ENCODE measurements at places on chromosomes 7 and 10.

DNA sequence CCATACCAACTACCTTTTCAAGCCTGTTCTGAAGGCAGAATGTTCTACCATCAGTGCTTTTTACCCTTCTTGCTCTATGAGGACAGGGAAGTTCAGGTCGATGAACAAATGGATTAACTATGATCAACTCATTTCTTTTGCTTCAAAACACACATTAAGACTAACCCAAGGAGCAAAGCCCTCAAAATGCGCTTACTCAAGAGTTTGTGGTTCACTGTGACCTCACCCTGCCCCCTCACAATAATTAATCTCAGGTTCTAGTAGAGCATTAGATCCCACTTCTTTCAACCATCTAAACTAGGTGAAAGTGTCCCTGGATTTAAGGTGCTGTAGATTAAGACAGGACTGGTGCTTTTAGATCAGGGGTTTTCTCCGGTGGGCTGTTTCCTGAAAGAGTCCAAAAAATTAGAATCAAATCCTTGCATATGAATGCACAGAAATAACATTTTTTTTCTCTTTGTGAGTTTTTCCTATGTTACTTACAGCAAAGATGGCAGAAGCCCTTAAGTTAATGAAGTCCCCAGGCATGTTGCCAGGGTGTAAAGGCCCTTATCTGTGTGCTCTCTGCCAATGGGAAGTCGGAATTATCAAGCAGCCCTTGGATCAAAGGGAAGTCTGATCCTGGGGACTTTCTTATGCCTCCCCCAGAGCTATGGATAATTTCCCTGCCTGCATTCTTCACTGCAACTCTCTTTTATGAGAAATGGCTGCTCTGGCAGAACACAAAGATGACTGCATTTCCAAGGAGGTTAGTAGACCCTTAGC lies 205.5 kb upstream of the STK17A start:
- no peak for DNase-seq

DNA sequence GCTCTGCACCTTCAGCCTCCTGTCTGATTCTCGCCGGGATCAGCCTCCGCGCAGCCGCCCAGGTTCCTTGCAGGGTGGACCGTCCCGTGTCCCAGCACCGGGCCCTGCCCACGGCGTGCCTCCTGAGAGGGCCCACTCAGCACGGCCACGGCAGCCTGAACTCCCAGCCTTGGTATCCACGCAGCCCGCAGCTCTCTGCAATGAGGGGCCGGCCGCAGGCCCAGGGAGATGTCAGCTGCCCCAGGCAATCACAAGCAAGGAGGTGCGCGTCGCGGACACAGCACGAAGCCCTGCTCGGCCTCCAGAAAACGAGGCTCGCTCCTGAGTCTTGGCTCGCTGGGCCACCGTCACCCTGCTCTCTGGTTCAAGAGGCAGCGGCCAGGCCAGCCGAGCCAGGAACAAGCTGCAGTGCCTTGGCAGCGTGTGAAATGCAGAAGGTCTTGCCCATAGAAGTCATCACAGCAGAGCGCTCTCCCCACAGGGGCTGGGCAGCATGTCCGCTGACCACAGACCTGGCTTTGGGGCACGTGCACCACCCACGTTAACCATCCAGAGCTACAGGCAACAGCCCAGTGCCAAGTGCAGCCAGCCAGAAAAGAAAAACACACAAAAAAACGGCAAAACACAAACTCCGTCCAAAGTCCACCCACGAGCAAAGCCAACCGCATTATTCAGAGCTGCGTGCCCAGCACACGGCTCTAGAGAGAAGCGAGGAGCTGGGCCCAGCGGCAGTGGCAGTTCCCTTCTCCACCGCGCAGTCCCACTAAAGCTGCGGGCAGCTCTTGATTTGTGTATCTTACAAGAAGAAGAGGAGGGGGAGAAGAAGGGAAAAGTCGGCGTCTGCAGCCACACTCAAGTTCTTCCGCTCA lies 13.9 kb downstream of the GPER1 start:
- no peak for DNase-seq

DNA sequence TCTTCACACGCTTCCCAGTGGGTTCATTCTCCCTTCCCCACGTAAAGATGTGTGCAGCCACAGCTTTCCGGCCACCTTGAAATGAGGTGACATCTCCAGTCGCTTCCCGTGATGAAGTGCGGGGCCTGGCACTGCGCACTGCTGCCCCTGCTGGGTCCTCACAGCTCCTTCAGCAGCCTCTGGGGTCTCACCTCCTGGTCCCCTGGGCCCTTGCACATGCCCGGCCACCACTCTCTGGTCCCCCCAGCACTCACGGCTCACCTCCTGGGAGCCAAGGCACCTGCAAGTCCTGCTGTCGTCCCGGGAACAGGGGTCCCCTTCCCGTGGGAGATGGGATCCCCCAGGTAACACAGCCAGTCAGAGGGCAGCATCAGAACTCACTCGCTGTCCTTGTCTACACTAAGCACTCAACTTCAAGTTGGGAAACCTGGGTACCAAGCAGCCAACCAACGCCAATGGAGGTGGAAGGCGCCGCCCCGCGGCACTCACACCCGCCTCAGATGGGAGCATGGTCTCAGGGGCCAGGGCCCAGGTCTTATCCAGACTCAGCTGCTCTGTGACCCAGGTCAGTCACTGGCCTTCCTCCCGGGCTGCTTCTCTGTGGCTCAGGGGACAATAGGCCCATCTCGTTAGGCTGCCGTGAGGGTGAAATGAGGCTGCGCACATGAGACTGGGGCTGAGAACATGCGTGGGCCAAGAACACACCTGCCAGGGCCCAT lies 176.2 kb downstream of the PTPRN2 start:
- DNase-seq = no peak

DNA sequence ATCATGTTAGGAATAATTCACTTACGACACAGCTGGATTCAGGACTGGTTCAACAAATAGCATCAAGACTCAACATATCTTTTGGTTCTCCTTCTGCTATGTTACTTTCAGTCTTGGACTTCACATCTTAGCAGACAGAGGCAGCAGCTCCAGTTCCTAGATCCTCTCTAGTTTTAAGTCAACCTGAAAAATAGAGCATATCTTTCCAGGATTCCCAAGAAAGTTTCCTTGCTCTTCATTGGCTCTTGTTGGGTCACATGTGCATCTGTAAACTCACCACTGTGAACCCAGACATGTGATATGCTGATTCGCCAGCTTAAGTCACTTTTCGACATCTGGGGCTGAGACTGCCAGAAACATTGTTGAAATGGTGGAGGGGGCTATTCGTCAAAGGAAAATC lies 210.1 kb upstream of the KMT2E start:
- DNase-seq = no peak

DNA sequence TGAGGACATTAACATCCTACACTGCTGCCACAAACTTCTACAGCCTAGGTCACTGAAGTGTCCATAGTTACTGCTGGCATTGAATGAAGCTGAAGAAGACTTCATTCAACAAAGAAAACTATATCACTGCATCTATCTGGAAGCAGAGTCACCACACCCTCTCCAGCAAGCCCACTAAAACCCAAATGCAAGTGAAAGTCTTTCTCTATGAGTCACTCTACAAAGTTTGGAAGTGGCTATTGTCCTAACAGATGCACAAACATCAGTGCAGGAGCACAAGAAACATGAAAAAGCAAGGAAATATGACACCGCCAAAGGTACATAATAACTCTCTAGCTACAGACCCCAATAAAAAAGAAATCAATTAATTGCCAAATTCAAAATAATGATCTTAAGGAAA lies 43.5 kb upstream of the CAMK2B start:
- DNase-seq = no peak

DNA sequence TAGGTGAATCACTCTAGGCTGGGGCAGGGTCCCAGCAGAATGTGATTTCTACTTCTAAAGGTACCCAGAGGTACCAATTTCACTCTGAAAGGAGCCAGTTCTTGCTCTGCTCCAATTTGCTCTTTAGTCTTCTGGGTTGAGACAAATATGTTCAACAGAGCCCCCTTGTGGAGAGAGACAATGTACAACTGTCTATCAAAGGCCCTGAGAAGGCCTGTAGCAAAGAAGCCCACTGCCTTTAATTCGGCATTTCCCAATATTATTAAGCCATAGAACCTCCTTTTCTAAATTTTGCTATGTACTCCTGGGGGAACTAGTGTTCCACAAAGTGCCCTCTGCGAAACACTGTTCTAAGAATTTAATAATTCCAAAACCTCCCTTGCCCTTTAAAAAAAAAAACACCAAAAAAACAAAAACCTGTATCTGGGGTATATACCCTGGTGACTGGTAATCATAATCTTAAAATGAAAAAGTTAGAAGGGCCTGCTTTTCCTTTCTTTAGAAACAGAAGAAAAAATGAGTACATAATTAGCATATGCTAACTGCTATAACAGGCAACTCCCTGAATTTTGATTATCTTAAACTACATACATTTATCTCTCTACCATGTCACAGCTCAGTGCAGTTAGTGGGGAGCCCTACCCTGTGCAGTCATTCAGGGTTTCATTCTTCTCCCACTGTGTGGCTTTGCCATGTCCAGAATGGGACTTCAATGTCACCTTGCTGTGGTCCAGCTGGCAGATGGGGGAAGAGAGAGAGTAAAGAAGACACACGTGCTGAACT lies 160.9 kb upstream of the BMPER start:
- no peak for DNase-seq

DNA sequence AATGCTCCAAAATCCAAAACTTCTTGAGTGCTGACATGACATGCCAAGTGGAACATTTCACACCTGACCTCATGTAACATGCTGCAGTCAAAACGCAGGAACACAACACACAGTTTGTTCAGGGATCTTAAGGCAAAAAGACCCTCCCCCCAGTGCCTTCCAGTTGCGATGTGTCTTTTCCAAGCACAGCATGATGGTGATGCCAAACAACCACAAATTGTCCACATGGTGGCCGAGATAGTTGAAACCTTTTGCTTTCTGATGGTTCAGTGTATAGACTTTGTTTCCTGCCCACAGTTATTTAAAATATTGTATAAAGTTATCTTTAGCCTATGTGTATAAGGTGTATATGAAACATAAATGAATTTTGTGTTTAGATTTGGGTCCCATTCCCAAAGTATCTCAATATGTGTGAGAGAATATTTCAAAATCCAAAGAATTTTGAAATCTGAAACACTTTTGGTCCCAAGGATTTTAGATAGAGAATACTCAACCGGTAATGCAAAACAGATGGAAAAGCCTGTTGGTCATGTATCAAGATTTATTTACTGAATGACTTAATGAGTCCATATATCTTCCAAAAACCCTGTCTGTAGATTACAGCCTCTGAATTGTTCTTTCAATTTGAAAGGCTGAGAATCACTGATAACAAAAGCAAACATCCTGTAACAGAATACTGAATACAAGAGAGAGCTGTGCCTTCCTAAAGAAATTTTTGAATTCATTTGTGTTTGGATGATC lies 93.4 kb upstream of the OIT3 start:
- DNase-seq = no peak

DNA sequence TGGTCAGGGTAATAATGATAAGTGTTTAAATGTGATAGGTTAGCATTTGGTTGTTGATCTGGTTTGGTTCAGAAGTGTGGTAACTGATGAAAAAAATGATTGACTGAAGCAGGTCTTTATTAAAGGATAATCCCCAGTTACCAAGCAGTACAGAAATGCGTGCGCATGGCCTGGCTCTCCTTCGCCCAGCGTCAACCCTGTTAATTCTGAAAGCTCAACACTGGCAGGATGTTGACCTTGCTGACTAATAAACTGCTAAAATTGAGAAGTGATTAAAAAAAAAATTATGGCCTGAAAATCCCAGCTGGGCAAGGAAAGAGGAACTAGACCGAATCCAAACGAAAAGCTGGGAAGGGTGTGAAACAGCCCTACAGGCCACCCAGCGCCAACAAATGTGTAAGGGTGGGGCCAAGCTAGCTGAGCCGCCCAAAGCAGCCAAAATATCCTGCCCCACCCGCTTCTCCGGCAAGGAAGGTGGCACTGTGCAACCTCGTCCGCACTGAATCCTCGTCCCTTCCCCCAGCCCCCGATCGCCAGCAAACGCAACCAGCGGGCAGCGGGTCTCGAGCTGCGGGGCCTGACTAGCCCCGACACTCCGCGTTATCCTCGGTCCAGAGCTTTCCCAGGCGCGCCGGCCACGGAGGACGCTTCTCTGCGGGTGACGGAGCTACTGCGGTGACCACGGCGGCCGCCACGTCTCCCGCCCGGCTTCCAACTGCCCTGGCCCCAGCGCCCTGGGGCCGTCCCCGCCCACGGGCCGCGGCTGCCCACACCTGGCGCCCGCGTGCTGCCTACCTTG lies 561 bp downstream of the SHTN1 start:
- DNase-seq = no peak

DNA sequence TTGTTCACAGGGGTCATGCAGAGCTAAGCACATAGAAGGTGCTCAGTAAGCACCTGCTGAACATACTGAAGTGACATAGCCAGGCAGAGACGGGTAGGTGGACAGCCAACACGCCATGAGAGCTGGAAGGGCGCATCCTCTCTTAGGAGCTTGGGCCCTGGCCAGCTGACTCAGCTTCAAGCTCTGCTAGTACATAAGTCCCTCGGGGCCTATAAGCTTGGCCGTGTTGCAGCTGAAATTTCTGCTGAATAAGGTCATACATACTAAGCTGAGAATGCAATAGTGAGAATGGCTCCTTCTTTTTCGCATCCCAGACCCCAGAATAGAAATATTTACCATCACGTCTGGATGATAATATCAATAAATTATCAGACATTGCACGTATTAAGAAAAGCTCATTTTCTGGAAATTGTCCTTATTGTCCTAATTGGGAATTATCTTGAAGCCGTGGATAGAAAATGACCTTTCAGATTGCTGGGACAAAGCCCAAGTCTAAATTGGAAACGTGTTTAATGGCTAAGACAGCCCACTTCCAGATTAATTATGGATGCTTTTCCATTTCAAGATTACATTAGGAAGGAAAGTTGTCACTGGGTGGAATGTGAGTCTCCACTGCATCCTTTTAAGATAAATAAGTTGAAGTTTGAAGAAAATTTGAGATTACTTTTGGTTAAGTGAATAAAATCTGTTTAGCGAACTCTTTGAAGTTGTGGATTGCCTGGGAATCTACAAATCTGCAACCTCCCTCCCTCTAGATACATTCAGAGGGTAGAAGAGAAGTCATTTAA lies 287.1 kb upstream of the C7orf33 start:
- peak; percentile 53 for DNase-seq

- no peak for DNase-seq
Measured at GRCh38 chr10:27688991-27689390, 56.6 kb downstream of the MKX start.

DNA sequence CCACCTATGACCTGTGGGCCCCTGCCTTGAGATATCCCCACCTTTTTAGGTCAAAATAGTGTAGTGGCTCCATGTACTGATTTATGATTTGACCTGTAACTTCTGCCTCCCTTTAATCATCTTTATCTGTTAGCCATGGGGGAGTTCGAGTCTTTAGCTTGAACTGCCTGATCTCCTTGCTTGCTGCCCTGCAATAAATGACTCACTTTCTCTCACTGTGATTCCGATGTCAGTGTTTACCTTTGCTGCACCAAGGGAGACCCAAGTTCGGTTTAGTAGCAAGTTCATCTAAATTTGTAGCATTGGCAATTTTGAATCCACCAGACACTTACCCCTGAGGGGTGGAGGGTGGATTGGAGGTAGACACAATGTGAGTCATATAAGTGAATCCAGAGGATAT lies 814.6 kb upstream of the AUTS2 start:
- no peak for DNase-seq

DNA sequence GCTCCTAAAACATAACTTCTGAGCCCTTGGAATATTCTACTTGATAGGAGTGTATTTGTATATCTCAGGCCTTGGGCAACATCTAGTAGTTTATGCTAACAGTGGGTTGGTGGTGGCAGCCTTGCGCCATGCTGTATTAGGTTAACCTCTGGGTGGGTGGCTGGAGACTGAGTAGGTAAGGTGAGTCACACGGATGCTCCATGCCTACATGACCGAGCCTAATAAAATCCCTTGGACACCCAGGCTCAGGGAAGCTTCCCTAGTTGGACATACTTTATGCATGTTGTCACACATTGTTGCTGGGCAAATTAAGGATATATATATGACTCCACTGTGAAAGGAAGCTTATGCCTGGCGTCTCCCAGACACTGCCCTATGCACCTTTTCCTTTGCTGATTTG lies 6.0 kb upstream of the DAGLB start:
- no peak for DNase-seq
